Activated CD8-positive, alpha-beta memory T cell treated with anti-CD3 and anti-CD28 coated beads, Interleukin-2, amount 10 ng/mL, durations not matched to agents 7 days and 5 days (primary cell): ENCODE measurements at places on chromosomes 3 and 15.

DNA sequence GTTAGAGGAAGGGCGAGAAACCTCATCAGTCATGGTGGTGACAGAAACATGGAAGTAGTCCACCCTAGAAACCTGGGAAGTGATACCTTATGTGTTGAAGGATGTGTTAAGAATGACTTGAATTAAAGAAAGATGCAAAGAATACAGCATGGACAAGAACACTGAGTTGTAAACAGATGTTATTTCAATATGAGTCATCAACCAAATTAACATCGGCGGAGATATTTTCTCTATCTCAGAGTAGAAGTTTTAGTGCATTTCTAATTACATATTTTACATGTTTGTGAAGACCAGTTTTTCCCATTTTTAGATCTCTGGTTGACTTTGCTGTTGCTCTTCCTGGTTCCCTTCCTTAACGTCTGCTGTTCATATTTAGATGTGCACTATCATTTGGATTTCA, 268.8 kb upstream of the TBL1XR1 start:
- no peak overlapping the region for H3K27ac ChIP-seq
- peaks cover 3% of the 10 kb centered on the region for H3K36me3 ChIP-seq
- no peak for DNase-seq

GRCh38 chr3:72009851-72010443, 225.0 kb upstream of the PROK2 start:
- peaks cover 15% of the 10 kb centered on the region for H3K4me1 ChIP-seq
- H3K4me3 ChIP-seq: no peak overlapping the region
- peaks cover 8% of the 10 kb centered on the region for H3K27me3 ChIP-seq
- peaks cover 4% of the 10 kb centered on the region for H3K36me3 ChIP-seq

GRCh38 chr3:181899702-181900101, 188.0 kb downstream of the SOX2 start:
- no peak overlapping the region for H3K4me3 ChIP-seq
- H3K4me1 ChIP-seq: no peaks in the 10 kb centered on the region
- no peak overlapping the region for H3K27ac ChIP-seq
- no peak for DNase-seq

DNA sequence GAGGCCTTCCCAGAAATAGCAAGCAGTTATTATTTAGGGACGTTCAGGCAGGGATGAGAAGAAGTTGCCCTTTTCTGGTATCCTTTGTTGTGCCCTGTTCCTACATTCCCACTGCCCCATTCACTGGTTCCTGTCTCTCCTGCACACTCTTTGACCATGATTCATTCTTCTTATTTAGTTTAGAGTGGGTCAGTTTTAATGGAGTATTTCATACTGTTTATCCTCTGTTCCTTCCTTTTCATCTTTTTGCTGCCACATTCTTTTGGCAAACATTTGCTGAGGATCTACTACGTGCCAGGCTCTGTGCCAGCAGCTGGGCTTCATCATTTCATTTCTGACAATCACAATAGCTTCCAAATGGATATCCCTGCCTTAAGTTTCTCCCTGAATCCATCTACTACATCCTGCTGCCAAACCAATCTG, 11.8 kb upstream of the EID1 start:
- no peak for DNase-seq
- peaks cover 18% of the 10 kb centered on the region for H3K4me1 ChIP-seq
- no peak overlapping the region for H3K4me3 ChIP-seq
- peaks cover 5% of the 10 kb centered on the region for H3K36me3 ChIP-seq

DNA sequence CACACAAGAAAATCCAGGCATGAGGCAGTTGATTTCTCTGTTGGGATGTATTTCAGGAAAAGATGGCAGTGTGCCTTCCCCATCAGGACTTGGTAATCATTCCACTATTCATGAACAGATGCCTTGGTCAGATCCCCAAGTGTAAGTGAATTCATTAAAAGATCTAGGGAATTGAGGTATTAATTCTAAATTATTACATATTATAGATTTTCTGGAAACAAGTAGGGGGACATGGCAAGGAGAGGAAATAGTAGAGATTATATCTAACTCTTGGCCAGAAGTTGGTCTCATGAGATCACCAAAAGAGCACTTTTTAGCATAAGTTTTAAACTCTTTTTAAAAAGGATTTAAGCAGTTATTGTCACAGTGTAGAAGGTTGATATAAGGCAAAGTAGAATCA, 74.4 kb upstream of the MDFIC2 start:
- H3K27me3 ChIP-seq: no peaks in the 10 kb centered on the region
- no peaks in the 10 kb centered on the region for H3K36me3 ChIP-seq
- H3K4me1 ChIP-seq: peaks cover 3% of the 10 kb centered on the region
- no peak for DNase-seq

DNA sequence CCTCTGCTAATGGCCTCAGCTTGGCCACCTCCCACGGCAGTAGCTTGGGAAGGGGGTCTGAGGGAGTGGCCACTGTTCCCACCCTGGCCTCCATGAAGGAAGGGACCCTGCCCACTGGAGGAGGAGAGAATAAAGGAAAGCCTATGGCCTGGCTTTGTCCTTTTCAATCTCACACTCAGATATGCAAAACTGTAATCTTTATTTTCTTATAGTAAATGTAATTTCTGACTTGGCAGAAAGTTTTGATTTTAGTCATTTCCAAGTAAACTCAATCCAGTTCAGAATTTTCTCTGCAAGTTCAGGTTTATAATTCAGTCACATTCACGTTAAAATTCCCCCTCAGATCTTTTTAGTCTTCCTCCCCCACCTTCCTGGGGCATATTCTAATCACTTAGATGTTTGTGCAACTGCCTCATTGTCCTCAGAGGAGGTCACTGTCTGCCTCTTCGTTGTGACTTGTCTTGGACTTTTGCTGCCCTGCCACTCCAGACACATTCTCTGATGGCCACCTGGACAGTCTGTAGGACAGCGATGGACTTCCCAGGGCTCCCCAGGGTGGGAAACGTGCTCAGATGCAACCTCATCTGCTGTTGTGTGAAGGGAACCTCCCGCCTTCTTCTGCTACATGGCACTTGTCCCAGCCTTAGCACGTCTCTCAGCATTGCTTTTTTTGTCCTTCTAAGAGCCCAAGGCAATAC, 222.8 kb upstream of the TBL1XR1 start:
- no peak overlapping the region for H3K4me3 ChIP-seq
- peak overlapping the region; percentile 39 for H3K27ac ChIP-seq
- peaks cover 1% of the 10 kb centered on the region for H3K36me3 ChIP-seq
- no peaks in the 10 kb centered on the region for H3K27me3 ChIP-seq

DNA sequence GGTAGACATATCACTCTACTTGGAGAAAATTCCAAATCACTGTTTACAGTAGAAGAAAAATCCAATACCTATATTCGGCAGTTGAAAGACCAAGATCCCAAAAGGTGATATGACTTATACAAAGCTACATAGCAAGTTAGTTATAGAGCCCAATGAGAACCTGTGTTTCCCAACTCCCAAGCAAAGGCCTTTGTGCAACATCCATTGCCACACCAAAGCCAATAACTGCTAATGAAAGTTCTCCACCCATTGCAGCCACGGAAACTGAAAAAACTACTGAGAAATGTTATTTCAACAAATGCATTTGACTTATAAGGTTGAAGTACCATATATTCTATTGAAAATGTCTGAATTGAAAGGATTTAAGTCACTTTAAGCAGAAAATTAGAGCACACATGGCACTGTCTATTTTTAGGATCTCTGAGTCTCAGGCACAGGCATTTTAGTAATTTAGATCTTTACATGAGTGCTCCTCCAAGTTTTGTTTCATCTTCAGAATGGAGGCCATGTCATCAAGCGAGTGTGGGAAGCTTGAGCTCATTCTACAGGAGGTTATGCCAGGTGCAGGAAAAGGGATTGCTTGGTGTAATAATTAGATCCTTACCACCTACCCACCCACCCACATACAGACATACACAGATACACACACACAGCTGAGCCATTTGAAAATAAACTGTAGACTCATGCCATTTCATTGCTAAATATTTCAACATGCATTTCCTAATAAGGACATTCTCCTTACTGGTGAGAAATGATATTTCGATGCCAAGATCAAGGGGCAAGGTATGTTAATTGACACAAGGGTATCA, 19.7 kb upstream of the ANO10 start:
- peaks cover 15% of the 10 kb centered on the region for H3K27me3 ChIP-seq
- DNase-seq: no peak
- no peak overlapping the region for H3K27ac ChIP-seq
- H3K4me3 ChIP-seq: no peak overlapping the region
- H3K36me3 ChIP-seq: no peaks in the 10 kb centered on the region

- H3K27me3 ChIP-seq: peaks cover 17% of the 10 kb centered on the region
- no peak overlapping the region for H3K27ac ChIP-seq
- no peak for DNase-seq
- H3K36me3 ChIP-seq: no peaks in the 10 kb centered on the region
- no peak overlapping the region for H3K4me3 ChIP-seq
- H3K4me1 ChIP-seq: no peaks in the 10 kb centered on the region
Measured at GRCh38 chr3:53478921-53479664, 15.3 kb upstream of the CACNA1D start.

- H3K4me3 ChIP-seq: no peak overlapping the region
- no peaks in the 10 kb centered on the region for H3K4me1 ChIP-seq
Measured at GRCh38 chr3:178436773-178437172, 99.5 kb upstream of the KCNMB2 start.

DNA sequence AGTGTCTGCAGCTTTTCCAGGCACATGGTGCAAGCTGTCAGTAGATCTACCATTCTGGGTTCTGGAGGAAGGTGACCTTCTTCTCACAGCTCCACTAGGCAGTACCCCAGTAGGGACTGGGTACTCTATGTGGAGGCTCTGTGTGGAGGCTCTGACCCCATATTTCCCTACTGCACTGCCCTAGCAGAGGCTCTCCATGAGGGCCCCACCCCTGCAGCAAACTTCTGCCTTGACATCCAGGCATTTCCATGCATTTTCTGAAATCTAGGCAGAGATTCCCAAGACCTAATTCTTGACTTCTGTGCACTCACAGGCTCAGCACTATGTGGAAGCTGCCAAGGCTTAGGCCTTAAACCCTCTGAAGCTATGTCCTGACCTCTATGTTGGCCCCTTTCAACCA, 1060.0 kb downstream of the NAALADL2 start:
- H3K36me3 ChIP-seq: no peaks in the 10 kb centered on the region
- H3K4me1 ChIP-seq: no peaks in the 10 kb centered on the region
- no peak overlapping the region for H3K27ac ChIP-seq
- no peaks in the 10 kb centered on the region for H3K27me3 ChIP-seq
- H3K4me3 ChIP-seq: no peak overlapping the region
